ENCODE measurements at places on chromosomes 3 and 15. TPM values are rescaled to one million over a fixed set of nuclear protein-coding genes. Genes with fewer than 3 reads are reported as not detected.

DNA sequence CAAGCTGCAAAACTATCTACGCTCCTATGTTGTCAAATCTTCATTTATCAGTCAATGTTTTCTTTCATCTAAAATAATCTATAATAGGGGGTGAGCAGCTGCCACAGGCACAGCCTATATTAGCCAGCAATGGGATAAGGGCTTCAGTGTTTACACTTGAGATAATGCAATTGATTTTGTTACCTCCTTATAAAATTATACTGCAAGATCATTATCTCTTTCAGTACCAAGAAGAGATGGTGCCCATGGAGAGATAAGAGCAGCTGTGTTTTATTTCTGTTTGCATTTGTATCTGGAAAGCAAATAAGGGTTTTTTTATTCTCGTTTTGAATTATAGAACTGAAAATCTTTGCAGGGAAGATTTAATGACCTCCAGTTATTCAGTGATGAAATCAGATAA is 68.9 kb downstream of the PLD1 start:
- no peak for DNase-seq

- no peak for DNase-seq
These were observed 11.6 kb upstream of the CLDN18 start for GRCh38 chr3:137998121-137999042.

GRCh38 chr15:75171408-75171807 is 30.3 kb upstream of the C15orf39 start:
- DNase-seq: no peak

DNA sequence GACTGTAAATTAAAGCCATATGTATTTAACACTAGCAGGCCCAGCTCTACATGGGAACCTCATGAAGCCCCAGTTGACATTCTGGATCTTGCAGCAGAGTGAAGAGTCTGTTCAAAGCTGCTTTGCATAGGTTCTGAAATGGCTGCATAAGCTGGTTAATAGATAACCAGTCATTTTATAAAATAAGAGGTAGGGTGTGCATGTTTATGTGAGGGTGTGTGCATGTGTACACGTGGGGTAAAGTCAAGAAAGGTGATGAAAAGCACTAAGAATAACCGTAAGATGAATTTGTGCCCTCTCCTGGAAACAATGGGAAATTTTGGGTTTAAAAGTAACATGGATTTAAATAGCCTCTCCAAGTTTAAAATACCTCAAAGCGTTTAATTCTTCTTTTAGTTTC is 33.0 kb downstream of the PAQR9 start:
- DNase-seq: no peak

DNA sequence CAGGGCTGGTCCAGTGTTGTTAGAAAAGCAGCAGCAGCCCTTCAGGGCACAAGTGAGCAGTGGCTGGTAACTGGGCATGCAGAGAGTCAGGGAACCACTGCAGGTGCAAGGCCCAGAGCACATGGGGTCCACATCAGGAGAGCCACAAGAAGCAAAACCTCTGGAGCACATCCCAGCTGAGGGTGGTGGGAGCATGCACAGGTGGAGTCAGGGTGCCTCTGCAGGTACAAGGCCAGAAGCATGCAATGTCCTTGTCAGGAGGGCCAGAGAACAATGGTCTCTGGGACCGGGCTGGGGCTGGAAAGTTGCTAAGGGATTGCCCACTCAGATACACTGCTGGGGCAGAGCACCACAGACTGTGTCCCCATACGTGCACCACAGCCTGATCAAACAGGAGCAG is 226.1 kb upstream of the UBE2E2 start:
- no peak for DNase-seq

DNA sequence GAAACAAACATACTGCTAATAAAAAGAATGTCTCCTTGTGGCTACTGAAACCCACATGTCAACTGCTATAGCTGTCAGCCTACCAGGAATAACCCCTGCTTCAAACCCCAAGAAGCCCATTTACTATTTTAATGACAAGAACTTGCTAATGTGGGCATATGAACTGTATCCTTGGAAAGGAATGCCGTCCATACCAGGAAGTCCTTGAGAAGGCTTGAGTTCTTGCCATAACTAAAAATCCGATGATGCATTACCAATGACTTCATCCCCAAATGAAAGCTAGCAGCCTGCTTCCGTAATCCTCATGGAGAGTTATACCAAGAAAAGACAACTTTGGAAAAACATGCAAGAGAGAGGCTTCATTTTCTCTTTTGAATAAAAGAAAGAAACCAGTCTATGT is 34.8 kb downstream of the MINDY4B start:
- no peak for DNase-seq

GRCh38 chr15:87634361-87634760 is 622.2 kb downstream of the NTRK3 start:
- DNase-seq: no peak

GRCh38 chr3:60323651-60324050 is 927.6 kb downstream of the FHIT start:
- no peak for DNase-seq

DNA sequence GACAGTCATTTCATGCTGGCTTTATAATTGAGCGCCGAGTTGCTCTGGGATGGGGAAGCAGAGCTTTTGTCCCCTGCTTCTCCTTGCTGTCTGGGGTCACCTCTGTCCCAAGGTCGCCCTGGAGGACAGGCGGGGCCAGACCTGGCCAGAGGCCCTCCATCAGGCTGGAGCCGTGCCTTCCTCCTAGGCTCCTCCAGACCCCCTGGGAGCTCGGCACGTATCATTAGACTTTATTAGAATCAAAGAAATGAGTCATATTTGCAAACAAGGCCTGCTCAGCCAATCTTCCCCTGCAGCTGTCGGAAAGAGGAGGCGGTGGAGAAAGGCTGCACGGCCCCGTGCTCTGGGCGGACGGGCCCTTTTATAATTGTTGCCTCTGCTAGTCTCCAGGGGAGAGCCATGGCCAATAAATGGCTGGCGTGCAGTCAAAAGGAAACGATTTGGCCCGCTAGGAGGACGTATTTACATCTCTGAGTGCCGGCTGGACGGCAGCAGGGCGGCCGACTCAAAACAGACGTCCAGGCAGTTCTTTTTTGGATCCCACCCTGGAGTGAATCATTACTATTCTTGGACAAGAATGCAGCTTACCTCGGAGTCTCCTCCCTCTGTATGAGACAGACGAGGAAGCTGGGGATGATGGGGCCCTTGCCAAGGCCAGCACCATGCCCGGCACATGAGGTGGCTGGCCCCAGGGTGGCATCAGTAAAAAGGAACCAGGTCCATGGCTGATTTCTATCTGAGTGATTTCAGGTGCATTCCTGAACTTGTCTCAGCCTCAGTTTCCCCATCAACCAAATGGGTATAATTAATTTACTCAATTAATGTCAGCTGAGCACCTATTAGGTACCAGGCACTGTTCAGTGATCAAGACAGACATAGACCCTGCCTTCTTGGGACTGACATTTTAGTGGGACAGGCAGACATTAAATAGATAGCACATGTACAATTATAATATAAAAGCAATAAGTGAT is 50.6 kb downstream of the SLC6A6 start:
- peak; percentile 67 for DNase-seq

- DNase-seq: no peak
These were observed 272.5 kb downstream of the THSD4 start for GRCh38 chr15:71387810-71388209.

The ATP13A4 gene
- polyA plus RNA-seq: 1.2 TPM

The ILDR1 gene
- polyA plus RNA-seq: 7.6 TPM

The TTC21A gene
- polyA plus RNA-seq: 8.4 TPM

The KBTBD8 gene
- polyA plus RNA-seq: 2.0 TPM

The RPL15 gene
- 2,084 TPM for polyA plus RNA-seq

The PLXNB1 gene
- polyA plus RNA-seq: 200 TPM

The TM6SF1 gene
- polyA plus RNA-seq: 1.2 TPM

The CLRN1 gene
- not detected for polyA plus RNA-seq
